ENCODE measurements at places on chromosomes 3 and 15.

DNA sequence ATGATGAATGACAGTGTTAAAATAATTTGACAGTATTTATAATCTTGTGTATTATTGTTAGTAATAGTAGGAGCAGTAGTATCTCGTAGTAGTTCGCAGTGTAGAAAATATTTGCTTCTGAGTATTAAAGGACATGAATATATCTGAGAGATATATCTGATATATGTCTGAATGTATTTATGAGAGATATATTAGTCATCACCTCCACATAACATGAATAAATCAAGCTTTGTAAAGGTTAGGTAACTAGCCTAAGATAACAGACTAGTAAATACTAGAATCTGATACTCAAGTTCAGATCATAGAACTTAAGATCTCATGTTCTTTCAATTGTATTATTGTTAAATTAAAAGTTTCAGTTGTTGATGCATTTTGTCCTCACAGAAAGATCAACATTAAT lies 130.5 kb downstream of the UBE2E2 start:
- DNase-seq: no peak

DNA sequence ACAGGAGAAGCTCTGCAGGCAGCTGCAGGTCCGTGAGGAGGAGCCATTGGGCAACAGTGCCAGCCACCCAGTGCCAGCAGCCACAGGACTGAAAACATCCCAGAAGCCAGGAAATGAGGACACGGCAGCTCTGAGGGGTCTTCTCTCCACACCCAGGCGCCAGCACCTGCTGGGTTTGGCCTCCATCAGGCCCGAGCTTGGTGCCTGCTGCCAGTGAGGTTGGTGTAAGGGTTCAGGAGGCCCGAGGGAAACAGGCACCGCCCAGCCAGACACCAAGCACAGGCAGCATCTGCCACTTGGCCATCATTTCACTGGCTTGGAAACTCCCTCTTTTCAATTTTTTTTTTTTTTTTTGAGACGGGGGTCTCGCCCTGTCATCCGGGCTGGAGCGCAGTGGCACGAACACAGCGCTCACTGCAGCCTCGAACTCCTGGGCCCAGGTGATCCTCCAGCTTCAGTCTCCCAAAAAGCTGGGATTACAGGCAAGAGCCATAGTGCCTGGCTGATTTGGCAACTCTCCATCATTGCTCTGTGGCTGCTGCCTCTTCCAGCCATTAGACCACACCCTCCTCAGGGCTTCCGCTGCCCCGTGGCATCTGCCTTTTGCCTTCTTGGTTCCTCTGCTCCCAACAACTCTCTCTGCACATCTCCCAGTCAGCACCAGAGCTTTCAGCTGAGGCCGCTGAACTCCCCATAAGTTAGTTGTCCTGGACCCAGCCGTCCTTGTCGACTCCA lies 1.5 kb upstream of the ITIH3 start:
- no peak for DNase-seq

DNA sequence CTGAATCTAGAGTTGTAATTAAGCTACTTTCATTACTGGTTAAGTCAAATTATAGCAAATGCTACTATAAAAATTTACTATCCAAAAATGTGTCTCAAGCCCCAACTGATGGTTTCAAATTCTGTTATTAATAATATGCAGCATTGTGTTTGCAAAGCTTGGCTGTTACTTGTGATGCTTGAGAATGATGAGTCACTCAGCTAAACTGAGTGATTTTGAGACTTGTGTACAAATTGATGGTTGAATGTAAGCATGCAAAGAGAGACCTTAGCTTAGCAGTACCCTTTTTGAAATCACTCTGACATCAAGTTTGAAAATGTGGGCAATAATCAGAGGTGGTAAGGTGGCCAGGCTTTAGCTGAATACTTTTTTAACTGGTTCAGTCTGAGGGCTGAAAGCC lies 27.6 kb downstream of the OPA1 start:
- peak; percentile 8 for DNase-seq

GRCh38 chr3:25962255-25962654 lies 172.4 kb downstream of the OXSM start:
- no peak for DNase-seq

- DNase-seq: no peak
These were observed 58.3 kb upstream of the CFAP20DC start for GRCh38 chr3:59107856-59108815.

DNA sequence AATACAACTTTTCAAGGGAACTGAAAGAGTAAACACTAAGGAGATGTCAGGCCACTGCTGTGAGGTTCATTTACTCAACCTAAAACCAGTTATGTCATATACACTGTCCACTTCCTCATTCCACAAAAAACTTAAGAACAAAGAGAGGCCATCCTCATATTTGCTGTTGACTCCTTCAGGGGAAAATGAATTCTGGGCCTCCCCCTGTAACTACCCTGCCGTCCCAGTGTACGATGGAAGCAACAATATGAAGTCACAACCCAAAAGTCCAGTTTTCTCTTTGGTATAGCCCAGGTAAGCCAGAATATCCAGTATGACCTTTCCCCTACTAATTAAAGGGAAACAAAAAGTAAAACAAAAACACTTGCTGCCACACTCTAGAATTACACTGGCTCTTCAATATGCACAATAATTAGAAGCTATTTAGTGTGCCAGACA lies 16.2 kb downstream of the CEP152 start:
- DNase-seq: peak; percentile 18

- no peak for DNase-seq
These were observed 1121.6 kb upstream of the GBE1 start for GRCh38 chr3:82883072-82883471.

- no peak for DNase-seq
These were observed 11.8 kb downstream of the KLF13 start for GRCh38 chr15:31338318-31338878.

DNA sequence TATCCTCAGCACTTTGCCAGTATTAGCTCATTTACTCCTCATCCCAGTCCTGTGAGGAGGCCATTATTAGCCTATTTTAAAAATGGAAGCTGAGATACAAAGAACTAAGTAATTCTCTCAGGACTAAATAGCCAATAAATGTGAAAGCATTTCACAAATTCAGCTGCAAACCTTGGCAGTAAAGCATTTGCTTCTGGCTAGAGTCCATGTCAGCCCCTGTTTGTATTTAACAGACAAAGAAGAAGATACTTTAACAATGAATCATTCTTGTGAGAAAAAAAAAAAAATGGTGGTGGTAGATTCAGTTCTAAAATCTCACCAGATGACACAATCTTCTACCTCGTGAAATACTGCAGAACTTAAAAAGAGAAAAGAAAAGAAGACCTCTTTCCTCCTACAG lies 85.0 kb upstream of the CNTN6 start:
- peak; percentile 95 for DNase-seq

DNA sequence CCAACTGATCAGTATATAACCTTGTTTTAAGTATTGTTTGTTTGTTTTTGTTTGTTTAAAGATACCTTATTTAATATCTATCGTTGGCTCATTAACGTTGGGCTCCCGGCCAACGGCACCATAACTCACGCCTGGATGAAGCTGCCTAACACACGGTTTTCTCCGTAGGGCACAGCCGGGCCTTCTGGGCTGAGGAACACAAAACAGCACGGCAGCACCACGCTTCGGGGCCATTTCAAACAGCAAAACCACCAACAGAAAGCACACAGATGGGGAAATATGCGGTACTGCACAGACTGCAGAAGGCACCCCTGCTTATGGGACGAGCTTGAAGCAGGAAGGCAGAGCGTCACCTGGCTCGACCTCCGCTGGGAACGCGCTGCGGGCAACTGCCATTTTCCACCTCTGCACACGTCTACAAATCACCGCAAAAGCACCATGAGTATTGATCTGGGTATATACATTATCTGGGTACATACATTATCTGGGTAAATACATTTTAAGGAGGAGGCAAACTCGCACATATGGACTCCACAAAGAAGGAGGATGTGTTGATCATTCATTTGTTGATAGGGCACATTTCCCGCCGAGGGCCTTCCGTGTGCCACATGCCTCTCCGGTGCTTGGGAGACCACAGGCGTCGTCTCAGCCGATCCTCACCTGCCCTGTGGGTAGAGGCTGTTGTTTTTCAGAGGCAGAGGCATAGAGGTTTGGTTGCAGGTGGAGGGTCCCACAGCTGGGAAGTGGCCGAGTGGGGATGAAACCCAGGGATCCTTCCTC lies 123.7 kb upstream of the ATP2B2 start:
- DNase-seq: no peak

DNA sequence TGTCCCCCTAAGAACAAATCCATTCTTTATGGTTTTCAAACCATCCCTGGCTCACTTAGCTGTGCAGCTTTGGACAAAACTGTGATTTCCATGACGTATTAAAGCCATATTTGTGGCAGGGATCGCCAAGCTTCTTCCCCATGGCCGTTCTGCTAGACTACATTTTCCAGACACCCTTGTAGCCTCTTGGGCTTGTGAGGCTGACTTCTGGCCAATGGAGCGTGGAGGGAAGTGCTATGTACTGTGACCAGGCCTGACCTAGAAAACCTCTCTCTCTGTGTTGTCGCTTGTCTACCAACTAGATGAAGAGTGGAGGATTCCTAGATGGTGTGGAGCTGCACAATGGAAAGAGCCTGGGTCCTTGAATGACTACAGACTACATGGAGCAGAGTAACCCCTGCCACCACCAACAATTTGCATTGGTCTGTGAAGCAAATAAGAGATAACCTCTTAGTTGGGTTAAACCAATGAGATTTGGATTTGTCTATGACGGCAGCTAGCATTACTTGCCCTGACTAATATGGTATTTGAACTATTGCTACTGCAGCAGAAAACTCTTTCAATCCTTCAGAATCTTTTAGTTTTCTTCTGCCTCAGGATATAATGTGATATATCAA lies 22.1 kb upstream of the MGLL start:
- DNase-seq: no peak

DNA sequence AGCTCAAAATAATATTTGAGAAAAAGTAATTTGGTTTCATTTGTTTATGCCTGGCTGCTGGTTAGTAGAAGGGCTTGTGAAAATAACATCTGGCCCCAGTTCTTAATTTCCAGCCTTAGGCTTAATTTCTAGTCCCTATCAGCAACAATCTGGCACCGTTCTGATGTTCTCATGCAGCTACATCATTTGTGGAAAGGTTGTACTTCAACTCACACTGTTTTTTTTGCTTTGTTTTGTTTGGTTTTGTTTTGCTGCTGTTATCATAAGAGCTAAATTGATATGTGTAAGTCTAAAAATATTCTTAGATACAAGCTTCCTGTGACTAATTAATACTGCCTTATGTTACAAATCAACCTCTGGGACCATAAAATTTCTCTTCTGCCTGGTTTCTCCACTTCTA lies 8.9 kb downstream of the CPA3 start:
- no peak for DNase-seq

- peak; percentile 77 for DNase-seq
These were observed 72.7 kb downstream of the HMG20A start for GRCh38 chr15:77493324-77493907.

GRCh38 chr3:98521897-98522543 lies 682 bp downstream of the CLDND1 start:
- peak; percentile 53 for DNase-seq

- no peak for DNase-seq
These were observed 23.5 kb downstream of the PTH1R start for GRCh38 chr3:46901061-46901460.

- peak; percentile 86 for DNase-seq
These were observed at the start of gene ARL8B for GRCh38 chr3:5122030-5122740. Gene ARL8B (plus strand): TSS chr3:5122292. CDS start chr3:5122466, 174 bp downstream.

DNA sequence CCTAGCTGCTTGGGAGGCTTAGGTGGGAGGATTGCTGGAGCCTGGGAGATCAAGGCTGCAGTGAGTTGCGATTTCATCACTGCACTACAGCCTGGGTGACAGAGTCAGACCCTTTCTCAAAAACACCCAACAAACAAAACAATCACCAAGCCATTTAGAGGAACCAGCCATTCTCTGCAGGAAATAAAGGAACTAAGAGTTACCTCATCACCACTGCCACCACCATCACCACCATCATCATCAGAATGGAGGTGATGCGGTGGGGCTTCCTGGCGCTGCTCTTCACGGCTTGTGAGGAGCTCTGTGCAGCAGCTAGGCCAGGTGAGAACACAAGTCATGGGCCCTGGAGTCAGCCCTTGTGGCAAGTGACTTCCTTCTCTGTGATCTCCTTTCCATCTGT lies 37.7 kb upstream of the KLHL25 start:
- DNase-seq: no peak

GRCh38 chr15:34106423-34106822 lies 4.5 kb downstream of the PGBD4 start:
- DNase-seq: no peak

- DNase-seq: no peak
These were observed 93.3 kb upstream of the NLGN1 start for GRCh38 chr3:173304182-173304800.

GRCh38 chr3:17243621-17244020 lies 358.9 kb downstream of the PLCL2 start:
- DNase-seq: peak; percentile 51

DNA sequence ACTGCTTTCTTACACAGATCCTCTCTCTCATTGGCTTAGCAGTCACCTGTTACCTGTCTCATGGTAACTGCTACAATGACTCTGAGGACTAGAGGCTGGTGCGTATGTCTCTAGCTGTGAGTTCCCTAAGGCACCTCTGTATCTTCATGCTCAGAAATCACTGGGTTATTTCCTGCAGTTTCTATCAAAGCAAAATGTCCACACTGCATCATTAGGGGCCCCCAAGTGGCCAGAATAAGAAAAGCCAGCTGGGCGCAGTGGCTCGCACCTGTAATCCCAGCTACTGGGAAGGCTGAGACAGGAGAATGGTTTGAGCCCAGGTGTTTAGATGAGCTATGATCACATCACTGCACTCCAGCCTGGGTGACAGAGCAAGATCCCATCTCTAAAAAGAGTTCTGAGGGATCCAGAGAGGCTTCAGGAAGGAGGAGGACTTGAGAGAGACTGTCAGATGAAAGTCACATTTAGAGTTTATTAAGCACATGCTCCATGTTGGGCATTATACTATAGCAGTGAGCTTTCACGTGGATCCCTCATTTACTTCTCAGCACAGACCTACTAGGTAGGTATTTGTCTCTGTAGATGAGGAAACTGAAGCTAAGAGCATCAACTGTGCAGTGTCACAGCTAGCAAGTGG lies 2.3 kb upstream of the VPS18 start:
- peak; percentile 46 for DNase-seq

GRCh38 chr3:18066899-18067582 lies 324.6 kb upstream of the TBC1D5 start:
- DNase-seq: no peak

DNA sequence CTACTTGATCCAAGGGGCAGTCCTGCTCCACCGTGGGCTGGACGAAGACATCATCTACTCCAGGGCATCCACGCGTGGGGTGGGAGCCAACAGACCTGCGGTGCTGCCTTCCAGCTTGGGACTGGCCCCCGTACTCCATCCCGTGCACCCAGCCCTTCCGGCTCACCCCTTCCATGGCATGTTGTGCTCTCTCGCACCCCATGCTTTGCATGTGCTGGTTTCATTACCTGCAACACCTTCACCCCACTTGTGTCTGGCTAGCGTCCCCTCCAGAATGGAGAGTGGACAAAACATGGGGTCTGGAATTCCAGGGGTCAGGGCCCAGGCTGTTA lies 30.2 kb downstream of the SEMA7A start:
- DNase-seq: no peak

GRCh38 chr3:154981664-154982063 lies 98.5 kb upstream of the MME start:
- no peak for DNase-seq

DNA sequence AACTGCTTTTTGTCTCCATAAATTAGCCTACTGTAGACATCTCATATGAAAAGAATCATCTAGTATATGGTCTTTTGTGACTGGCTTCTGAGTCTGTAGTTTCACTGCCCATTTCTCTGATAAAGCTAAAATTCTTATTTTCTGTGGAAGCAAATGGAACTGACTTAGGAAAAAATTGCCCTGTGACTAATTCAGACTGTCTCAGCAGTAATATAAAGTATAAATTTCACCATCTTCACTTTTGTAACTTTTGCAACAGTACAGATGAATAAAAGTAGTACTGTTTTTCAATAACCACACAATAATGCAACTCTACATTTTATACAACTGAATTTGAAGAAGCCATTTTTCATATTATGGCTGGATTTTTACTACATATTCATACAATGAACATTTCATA lies 104.1 kb downstream of the TBC1D5 start:
- peak; percentile 25 for DNase-seq
